CD4-positive, alpha-beta T cell treated with Interleukin-21 for 1 hour (primary cell): ENCODE measurements at places on chromosomes 1 and 21.

DNA sequence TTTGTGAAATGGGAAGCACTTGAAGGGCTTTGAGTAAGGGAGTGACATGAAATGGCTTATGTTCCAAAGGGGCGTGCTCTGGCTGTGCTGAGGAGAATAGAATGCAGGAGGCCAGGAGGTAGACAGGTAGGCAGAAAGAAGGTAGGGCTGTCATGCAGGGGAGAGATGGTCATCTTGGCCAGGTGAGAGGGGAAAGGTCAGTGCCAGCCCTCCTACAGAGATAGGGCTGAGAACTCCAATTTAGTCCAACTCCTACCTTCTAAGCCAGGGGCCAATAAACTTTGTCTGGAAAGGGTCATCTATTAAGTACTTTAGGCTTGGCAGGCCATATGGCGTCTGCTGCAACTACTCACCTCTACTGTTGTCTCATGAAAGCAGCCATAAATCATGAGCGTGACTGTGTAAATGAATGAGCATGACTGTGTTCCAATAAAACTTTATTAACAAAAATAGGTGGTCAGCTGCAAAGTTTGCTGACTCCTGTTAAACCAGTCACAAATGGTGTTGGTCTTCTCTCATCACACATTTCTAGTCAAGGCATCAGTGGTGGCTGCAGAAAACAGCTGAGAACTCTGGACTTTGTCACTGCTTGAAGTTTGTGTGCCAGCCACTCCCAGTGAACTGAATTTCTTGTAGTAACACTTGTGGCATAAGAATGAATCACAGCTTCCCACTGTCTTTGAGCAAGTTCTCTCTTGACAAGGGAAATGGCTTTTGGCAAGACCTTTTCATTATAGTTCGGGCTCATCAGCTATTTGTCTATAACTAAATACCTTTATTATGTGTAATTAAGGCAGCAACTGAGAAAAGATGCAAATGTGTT is 32.0 kb upstream of the CD2 start:
- no peak for DNase-seq

DNA sequence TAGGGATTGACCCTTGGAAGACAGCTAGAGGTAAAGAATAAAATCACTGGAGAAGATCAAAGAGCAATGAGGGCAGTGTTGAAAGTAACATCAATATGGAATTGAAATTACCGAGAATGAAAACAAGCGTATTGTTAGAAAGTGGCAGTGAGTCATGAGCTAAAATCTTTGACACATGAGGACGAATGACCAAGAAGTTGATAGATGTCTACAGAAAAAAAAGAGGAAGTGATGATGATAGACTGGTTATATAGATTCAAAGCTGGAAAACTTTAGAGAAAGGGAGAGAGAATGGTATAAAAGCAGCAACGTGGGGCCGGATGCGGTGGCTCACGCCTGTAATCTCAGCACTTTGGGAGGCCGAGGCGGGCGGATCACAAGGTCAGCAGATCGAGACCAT is 12.5 kb upstream of the DNM3 start:
- DNase-seq, result no peak

GRCh38 chr1:113253187-113253586 is 137.1 kb upstream of the MAGI3 start:
- DNase-seq, result no peak

- DNase-seq, result peak; percentile 29
Observed at GRCh38 chr1:248622570-248623001, 12.3 kb downstream of the OR2T11 start.

DNA sequence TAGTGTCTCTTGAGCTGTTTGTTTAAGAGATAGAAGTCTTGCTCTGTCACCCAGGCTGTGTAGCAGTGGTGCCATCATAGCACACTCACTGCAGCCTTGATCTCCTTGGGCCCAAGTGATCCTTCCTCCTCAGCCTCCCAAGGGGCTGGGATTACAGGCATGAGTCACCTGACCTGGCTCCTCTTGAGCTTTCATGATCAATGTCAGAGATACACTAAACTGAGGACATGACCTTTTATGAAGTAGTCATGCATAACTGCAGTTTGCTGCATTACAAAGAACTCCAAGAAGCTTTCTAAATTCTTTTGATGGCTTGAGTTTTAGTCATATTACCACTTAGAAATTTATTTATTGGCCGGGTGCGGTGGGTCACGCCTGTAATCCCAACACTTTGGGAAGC is 77.7 kb downstream of the CC2D1B start:
- DNase-seq, result no peak

DNA sequence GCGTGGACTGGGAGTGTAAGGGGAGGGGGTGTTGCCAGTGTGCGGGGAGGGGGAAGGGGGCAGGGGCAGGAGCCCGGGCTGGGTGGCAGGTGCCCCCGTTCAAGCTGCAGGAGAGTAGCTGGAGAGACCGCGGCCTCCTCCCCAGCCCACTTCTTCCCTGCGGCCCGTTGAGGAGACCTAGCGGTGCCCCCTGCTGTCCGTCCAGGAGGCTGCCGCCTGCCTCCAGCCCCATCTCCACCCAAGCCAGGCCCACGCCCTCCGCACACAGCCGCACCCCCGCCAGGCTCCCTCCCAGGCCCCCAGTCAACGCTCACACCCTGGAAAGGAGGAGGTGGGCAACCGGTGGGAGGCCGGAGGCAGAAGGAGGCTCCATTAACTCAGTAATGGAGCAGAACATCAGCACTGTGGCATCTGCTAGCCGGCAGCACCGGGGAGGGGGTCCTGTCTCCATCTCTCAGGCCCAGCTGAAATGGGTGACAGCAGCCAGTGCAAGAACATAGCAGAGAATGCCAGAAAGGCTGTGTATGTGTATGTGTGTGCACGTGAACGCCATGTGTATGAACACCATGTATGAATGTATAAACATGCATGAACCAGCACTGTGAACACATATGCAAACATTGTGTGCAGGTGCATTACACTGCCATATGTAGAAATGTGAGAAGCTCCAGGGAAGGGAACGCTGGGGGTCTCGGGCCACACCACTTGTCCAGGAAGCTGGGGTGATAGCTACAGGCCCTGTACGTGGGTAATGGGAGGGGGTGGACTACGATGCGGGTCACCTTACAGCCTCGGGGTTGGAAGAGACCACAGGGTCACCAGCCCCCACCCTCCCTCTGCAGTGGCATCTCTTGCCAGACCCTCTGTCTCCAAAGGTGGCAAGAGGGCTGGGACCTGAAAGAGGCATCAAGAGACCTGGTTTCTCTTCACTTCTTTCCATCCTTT is 84.6 kb downstream of the SYT2 start:
- DNase-seq, result peak; percentile 60

- no peak for DNase-seq
Observed at GRCh38 chr1:43495204-43495603, 35.5 kb upstream of the PTPRF start.

DNA sequence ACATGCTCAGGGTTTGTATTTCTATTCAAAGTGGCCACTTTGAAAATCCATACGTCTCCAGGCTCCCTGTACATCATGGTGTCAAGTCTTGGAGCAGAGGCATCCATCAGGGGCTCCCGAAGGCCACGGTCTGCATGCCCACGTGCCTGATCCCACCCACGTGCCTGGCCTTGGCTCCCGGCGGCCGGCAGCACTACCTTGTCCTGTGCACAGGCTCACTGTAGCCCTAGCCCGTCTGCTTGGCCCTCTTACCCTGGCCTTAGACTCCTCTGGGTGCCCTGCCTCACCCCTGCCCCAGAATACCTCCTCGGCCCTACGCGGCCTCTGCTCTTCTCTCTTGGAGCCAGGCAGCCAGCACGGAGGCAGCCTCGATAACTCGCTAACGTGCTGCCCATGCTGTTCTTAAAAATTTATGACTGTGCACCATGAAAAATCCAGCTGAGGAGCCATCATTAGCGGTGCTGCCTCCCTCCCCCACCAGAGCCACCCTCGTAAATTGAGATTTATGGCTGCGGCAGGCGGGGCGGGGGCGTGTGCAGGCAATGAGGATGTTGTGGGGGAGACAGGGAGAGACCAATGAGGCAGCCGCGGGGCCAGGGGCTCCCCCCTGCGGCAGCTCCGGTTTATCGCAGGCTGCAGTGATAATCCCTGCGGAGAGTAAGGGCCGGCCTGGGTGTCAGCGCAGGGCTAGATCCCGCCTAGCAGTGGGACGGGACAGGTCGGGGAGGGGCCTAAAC is 24.6 kb downstream of the DMAP1 start:
- DNase-seq, result peak; percentile 11

GRCh38 chr1:71919811-71920509 is 362.4 kb downstream of the NEGR1 start:
- DNase-seq, result no peak

DNA sequence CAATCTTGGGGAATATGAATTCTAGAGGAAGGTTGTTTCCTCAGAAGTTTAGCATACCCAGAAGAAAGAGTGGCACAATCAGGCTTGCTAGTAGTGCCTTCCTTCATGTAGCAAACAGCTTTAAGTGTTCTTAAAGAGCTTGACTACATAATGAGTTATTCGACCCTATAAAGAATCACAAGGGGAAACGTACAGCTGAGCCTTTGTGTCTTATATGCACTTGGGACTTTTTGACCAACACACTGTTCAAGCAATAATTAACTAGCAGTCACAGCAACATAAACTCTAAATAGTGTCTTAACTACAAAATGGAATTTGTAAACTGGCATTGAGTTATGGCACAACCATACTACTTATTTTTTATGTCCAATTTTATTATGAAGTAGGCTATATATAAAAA is 86.1 kb downstream of the TTLL7 start:
- DNase-seq, result no peak

DNA sequence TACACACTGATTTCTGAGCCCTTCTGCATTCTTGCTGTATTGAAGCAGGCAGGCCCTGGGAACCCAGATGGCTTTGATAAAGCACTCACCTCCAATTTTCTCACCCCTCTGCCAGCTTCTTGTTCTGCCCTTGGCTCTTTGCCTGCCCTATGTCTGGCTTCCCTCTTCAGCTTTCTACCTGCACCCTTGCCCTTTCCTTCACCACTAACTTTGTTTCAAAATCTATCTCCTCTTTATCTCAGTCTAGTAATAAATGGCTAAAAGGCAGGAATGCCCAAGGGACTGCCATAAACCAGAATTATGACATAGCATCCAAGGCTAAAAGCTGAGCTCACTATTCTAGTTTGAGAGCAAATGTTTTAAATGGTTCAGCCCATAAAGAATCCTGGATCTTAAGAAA is 178.7 kb downstream of the TNR start:
- DNase-seq, result no peak

GRCh38 chr1:246445503-246445902 is 61.6 kb downstream of the SMYD3 start:
- no peak for DNase-seq

- DNase-seq, result no peak
Observed at GRCh38 chr1:30472009-30472408, 251.4 kb downstream of the MATN1 start.

- no peak for DNase-seq
Observed at GRCh38 chr1:58695206-58695605, 4.7 kb downstream of the MYSM1 start.

DNA sequence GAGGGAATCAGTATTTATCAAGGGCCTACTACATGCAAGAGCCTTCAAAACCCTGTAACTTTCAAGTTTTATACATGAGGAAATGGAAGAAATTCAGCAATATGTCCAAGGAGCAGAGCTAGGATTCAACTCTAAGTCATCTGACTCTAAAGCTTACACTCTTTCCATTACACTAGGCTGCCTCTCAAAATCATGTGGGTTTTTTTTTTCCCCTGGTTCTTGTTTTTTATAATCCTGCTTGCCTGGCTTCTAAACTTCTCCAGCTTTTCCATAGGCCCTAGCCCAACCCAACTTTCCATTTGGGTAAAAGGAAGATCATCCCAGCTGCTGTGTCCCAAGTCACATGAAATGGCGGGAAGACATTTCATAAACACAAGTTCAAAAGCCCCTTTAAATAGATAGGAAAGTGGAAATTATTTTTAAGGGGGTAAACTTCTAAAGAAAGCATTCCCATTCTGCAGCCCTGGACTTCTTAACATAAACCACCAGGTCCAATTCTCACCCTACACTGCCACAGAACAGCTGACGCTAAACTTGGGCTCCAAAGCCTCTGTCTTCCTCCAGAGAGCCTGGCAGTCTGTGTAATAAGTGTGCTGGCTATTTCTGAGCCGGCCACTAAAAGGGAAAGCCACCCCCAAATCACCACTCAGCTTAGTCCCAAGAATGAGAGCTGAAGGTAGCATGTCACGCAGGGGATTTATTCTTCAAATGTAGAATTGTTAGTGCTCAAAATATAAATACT is 46.9 kb downstream of the ITPKB start:
- no peak for DNase-seq

- DNase-seq, result no peak
Observed at GRCh38 chr1:91751275-91751674, 134.7 kb downstream of the TGFBR3 start.

GRCh38 chr1:171798765-171799164 is 17.3 kb downstream of the METTL13 start:
- DNase-seq, result no peak

DNA sequence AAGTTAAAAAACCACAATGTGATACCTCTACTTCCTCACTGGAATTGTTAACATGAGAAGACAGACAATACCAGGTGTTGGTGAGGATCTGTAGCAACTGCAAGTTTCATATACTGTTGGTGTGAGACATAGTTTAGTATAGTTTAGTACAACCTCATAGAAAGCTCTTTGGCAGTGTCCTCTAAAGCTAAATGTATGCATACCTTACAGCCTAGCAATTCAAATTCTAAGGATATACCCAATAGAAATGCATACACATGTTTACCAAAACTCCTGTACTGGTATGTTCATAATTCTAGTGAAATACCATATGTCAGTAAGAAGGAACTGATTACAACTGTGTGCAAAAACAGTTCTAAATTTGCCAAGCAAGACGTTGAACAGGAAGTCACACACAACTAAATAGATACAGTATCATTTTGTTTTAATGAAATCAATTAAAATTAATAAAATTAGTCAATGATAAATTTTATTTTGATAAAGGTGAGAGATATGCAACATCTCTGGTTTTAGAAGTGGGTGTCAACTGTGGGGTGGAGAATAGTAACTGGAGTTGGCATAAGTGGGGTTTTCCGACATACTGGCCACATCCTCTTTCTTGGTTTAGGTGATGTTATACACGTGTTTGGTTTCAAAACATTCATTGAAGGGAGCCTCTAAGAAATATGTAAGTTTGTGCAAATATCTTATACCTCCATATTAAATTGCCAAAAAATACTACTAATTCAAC is 450.7 kb downstream of the PTPRC start:
- peak; percentile 71 for DNase-seq

DNA sequence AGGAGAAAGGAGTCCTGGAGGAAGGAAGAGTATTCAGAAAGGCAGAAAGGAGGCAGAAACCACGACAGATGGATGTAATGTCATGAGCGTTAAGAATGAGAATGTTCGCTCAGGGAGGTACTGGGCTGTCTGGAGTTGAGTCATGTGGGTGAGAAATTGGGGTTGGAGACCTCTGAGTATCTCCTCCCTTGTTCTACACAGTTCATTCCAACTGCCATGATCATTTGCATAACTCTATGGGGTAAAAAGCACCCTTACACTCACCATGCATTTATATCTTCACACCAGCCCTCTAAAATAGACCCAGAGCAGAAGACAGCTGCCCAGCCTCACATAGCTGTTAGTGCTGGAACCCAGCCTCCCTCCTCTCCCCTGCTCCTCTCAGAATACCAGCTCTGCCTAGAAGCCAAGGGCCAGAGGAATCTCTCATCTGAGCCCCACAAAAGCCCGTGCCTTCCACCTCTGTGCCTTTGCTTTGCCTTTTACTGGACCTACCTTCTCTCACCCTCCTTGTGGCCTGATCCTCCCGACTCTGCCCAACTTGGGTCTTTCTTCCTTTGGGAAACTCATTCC is 85.2 kb downstream of the BEND5 start:
- DNase-seq, result no peak
